ENCODE measurements at places on chromosomes 2 and 18.

DNA sequence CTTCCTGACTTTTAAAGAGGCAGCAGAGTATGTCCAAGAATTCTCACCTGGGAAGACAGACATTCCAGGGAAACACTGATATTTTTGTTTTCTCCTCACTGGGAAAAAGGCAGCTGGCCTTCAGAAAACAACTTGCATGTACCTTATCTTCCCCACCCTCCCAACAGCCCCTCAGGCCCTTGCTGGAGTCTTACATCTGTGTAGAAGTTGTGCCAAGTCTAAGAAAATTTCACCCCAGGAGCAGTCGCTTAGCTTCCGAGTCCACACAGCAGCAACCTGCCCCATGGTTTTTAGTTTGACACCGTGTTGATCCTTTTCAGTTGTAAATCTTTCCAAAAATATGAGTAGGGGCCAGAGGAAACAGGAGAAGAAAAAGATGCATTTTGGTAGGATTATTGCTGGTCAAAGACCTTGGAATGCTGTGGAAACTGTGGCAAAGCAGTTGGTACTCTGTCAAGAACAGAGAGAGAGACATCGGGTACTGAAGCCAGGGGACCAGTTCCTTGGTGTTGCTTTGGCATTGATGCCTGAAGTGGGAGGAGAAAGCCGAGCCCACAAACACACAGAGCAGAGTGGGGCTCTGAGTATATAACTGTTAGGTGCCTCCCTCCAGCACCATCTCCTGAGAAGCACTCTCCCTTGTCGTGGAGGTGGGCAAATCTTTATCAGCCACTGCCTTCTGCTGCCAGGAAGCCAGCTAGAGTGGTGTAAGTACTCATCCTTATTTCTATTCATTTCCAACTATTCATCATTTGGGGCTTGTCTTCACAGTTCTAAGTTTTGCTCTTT lies at the start of gene SLC14A1:
Gene SLC14A1, plus strand, starts transcription at position 615 of the 789 bp plus-strand sequence. CDS start 6,140 bp downstream, outside the sequence.
- DNase-seq: no peak

- no peak for DNase-seq
These were observed 463.4 kb downstream of the EIPR1 start for GRCh38 chr2:2914252-2914651.

DNA sequence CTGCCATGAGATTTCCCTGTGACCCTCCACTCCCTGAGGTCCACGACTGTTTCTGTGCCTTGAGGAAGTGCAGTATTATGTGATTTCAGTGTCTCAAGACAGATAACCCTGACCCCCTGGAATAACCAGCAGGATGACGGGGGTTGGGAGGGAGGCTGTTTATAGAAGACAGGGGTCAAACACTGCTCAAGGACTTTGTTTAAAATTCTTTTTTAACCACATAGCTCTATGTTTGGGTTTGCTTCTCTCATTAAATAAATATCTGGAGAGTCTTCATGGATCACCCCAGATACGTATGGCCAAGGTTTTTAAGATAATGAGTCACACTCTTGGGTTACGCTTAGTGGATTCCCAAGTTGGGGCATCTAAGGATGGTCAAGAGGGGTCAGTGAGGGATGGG lies 523.8 kb upstream of the TNP1 start:
- DNase-seq: no peak

GRCh38 chr18:49392352-49392751 lies 68.1 kb downstream of the DYM start:
- no peak for DNase-seq

DNA sequence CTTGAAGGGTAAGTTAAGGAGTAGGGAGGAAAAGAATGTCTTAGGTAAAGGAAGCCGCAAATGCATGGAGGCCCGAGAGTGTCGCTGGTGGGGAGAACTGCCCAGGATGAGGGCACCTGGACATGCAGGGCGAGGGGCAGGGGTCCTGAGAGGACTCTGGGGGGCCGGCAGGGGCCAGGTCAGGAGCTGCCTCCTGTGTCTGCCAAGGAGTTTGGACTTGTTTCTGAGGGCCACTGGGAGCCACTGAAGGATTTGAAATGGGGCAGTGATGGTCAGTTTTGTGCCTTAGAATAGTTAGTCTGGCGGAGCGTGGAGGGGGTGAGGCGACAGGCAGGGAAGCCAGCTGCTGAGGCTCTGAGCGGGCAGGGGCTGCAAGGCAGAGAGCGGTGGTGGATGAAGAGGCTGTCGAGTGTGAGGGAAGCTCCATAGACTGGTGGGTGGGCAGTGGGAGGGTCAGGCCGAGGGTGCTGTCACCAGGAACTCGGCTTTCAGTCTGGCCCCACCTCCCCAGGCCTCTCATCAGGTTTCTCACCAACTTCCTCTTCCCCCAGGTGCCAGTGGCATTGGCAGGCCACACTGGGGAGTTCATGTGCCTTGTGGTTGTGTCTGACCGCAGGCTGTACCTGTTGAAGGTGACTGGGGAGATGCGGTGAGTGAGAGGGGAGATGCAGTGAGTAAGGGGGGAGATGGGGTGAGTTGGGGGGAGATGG lies 14.7 kb upstream of the SLC4A3 start:
- no peak for DNase-seq

DNA sequence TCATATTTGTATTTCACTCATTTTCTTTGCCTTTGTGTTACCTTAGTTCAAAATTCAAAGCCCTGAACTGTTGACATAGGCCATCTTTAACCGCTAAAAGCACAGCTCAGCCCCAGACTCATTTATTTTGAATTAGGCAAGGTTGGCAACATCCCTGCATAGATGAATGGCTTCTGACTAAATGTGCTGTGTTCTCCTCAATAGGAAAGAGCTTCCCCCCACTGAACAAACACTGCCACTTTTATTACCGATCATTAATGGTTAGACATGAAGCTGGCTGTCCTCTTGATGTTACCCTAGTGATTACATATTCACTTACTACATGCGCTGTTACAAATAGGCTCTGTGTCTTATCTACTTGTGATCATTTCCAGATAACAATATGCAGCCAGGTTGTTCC lies 170.7 kb downstream of the ADCYAP1 start:
- DNase-seq: peak; percentile 65

DNA sequence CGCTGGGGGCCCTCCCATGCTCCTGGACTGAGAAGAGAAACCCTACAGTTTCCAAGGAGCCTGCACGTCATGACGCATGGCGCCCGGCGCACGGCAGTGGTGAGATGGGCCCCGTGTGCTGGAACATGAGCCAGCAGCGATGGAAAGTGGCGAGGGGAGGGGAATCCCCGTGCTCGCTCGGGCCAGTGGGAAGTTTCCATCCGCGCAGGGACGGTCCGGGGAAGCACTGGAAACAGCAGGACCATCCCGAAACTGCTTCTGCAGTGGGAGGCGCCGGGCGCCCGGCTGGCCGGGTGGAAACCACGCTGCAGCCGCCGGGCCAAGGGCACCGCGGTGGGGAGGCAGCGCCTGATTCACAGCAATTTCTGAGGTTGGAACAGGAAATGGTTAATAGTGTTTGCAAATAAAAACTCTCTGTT lies 4.9 kb upstream of the PDCD1 start:
- no peak for DNase-seq

DNA sequence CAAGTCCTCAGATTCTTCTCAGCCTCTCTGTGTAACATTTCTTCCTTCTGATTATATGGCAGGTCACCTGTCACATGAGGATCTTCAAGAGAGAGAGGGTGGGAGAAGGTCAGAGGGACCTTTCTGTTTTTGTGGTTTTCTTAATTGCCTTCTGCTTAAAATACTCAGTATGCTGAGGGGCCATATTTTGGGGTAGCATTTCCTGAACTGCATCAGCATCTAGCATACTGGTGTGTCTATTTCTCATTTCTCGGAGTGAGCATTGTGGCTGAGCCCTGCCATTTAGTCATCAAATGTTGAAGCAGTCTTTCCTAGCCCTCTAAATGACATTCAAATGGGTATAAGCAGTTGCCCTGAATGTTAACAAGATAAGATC lies 162.7 kb downstream of the MYO3B start:
- DNase-seq: no peak

DNA sequence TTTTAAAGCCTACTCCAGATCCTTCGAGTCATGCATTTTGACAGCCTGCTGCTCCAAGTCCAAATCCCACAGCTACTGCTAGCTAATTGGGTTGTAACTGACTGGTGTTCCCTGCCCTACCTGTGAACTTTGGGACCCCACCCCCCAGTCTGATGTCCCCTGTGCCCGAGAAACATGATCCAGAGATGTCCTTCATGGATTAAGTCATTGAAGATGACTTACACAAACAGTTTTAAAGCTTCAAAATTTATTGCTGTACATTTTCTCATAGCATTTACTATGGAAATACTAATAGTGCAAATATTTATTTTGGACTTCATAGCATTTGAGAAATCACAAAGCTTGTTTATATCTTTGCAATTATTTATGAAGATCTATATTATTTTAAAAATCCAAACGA lies 73.1 kb downstream of the MBD2 start:
- no peak for DNase-seq

- no peak for DNase-seq
These were observed 127.3 kb downstream of the HDAC4 start for GRCh38 chr2:239273280-239274234.

DNA sequence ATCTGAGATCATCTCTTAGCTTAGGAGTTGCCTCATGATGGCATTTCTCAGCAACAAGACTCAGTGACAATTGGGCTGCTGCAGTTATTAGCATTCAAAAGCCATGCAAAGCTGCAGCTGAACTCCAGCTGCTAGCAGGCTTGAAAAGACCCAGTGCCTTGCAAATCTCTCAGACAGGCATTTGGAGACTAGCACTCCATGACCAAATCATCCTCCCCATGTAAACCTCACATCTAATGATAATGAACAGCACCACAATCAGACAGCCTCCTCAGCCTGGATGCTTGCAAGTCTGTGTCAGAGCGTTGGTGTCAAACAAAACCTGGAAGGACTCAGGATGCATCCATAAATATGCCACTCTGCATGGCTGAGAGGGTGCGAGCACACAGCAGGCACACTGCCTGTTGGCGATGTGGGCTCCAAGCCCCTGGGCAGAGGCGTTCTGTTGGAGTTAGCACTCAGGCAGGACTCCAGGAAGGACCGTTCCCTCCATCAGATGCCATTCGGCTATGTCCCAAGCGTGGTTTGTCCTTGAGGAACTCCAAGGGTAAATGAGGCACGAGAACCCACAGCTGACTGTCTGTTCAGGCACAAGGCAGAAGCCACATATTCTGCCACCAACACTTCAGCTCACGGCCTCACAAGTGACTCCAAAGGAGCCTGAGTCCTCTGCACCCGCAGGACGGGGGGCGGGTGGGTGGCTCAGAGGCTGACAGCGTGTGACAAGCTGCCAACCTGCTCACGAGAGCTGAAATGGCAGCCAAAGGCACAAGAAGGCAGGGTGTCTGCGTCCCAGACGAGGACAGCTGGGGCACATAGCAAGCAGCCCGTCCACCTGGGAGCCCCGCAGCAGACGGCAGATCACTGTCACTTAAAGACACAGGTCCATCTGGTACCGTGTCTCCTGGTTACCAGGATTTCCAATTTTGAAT lies 183.8 kb downstream of the MYT1L start:
- peak; percentile 36 for DNase-seq

DNA sequence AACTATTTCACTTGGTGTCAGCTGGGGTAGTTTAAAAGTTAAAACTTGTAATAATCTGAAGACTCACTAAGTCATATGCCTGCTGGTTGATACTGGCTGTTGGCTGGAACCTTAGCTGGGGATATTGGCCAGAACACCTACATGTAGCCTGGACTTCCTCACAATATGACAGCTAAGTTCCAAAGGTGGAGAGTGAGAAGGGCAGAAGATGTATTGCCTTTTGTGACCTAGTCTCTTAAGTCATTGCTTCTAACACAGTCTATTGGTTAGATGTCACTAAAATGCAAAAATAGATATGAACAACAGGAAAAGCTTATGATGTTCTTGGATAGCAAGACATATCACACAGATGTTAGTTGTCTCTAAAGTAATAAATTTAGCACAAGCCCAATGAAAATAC lies 113.2 kb upstream of the CHAC2 start:
- no peak for DNase-seq

DNA sequence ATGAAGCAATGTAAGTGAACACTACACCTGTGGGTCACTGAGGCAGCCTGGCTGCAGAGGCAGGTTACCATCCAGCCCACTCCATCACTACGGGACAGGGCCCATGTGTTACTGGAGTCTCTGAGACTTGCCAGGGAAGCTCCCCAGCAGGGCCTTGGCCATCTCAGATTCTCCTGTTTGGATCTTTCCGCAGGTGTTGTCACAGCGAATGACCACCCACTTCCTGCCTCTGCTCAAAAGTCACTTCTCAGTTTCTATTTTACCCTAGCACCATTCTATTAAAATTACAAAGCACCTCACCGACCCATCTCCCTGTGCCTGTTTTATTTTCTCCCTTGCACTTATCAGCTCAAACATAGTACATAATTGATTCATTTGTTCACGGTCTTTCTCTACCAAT lies 34.5 kb upstream of the L3MBTL4 start:
- DNase-seq: no peak

DNA sequence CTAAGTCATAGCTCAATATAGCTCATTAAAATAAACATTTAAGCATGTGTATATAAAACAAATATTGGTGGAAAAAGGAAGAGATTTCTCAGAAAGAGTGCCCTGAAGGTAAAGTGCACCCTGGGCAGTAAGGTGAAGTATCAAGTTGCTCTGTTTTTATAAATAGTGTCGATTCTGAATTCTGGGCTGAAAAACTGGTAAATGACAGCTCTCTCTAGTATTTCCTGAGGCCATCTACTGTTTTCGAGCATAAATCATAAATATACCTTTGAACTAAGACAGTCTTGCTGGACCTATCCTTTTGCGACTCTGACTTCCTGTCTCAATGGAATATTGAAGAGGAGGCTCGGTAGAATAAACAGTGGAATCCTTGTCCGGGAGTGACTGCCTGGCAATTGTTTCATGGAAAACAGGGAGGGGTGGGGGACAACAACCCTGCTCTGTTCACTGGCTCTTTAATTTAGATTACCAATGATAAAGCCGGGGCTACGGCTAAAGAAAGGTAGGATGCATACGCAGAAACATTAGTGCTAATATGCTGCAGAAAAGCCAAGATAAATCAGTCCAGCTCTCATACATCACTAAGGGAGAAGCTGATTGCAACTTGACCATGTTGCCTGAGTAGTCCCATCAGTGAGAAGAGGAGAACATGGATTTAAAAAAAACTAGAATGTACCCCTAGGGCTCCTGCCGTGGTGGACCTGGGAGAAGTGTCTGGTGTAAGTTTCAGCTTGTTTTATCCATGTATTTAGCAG lies 124.1 kb downstream of the RAPGEF4 start:
- no peak for DNase-seq

All from DMS79 treated with DMSO at 0.1 percent for 48 hours (cell line).